ENCODE measurements at places on chromosomes 2 and 18.

GRCh38 chr2:79622508-79622907 lies 109.7 kb downstream of the CTNNA2 start:
- peak; percentile 55 for DNase-seq

DNA sequence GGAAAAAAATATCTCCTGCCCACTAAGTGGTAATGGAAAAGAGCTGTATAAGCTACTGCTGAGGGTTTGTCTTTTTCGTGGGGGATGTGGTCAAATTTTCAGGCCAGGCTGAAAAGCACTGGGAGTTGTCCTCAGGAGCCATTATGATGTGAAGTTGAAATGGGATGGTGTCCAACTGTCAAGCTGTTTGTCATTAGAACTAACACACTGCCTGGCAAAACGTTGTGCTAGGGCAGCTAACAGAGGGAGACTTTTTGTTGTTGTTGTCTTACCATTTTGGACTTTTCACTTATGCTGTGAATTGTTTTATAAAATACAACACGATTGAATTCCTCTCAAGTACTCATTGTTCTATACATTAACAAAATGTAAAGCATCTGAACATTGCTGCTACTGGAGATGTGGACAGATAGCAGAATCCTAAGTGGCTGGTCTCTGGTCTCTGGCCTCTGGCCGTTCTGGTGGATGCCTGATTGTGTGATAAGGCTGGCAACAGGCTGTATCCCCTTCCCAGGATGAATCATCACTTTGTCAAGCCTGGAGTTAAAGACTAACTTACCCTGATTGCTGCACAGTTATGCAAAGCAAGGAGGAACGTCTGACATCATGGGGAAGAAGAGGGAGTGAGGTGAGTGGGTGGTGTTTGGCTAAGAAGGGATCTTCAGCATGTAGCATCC lies 2.3 kb downstream of the MYO1B start:
- DNase-seq = peak; percentile 91

DNA sequence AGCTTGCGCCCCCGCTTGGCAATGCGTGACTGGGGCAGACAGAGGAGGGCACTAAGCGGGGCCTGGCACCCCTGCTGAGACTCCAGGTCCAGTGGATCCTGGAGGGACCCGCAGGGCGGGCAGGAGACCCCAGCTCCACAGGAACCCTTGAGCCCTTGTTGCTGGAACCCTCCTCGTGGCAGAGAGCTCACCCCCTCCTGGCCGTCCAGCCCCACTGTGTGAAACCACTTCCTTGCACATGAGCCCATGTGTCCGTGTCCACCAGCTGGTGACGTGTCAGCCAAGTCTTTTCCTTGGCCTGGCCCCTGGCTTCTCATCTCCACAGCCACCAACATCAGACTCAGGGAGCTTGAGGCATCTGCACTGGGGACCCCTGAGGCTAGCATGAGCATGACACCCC lies 38.0 kb downstream of the BIN1 start:
- DNase-seq = no peak

- DNase-seq = no peak
Observed at GRCh38 chr2:70046534-70046933, 40.7 kb upstream of the PCBP1 start.

- DNase-seq = peak; percentile 48
Observed at GRCh38 chr2:172086241-172087206, 1.2 kb downstream of the DLX1 start.

All from astrocyte of the hippocampus (primary cell).